ENCODE measurements at places on chromosomes 16 and 17.

- DNase-seq = no peak
These were observed 34.9 kb upstream of the CACNG4 start for GRCh38 chr17:66929591-66929990.

- DNase-seq = no peak
These were observed 14.1 kb downstream of the UTS2R start for GRCh38 chr17:82385559-82386254.

GRCh38 chr17:76079956-76080767 lies 1.2 kb downstream of the ZACN start:
- DNase-seq = no peak

- no peak for DNase-seq
These were observed 13.5 kb downstream of the TMC6 start for GRCh38 chr17:78114831-78115723.

- no peak for DNase-seq
These were observed 7.9 kb upstream of the PAM16 start for GRCh38 chr16:4358831-4359561.

- DNase-seq = no peak
These were observed 37.5 kb upstream of the CCR7 start for GRCh38 chr17:40602445-40603443.

DNA sequence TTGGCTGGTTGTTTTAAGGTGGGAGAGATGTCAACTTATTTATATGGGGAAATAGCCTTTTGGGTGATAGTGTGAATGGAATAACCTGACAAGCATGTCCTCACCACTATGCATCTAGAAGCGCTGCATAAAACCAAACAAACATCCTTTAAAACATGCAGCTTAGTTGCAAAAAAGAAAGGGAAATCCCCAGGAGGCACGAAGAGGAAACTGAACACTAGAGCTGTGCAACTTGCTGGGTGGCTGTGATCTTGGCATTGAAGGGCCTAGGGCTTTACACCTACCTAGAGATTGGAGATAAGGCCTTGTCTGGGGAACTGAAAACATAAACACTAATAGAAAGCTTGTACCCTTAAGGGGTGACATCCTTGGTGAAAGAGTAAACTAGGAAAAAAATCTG lies 7.3 kb downstream of the C16orf54 start:
- DNase-seq = no peak

DNA sequence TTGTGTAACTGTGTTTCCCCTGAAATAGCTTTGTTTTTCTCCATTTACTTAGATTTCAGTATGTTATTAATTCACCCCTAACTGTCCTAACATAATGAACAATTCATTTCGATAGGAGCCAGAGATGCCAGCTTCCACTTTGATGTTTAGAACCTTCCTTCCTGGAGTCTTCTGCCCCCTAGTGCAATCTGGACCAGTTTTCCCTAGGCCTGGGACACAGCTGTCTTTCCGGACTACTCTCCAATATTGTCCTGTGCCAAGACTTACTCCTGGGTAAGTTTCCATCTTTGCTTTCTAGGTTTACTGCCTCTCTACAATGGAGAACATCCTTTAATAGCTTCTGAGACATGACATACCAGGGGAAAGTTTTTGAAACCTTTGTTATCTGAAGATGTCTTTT lies 12.8 kb downstream of the RECQL5 start:
- DNase-seq = no peak

DNA sequence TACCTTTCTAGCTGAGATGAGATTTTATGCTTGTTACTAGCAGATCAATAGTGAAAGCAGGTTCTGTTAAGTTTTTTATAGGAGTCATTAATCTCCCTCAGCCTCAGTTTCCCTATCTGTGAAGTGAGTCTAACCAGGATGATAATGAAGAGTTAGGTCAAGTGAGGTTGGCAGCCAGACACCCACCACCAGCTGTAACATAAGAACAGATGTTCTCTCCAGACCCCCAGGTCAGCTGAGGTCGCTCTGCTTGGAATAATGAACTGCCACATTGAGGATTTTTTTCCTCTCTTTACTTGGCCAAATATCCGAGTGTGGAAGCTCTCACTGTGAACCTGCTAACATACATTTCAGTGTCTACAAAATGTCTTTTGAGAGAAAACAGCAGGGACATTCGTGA lies 389.6 kb downstream of the WWOX start:
- DNase-seq = no peak

- no peak for DNase-seq
These were observed 6.7 kb upstream of the RPL38 start for GRCh38 chr17:74196541-74197317.

GRCh38 chr16:931626-932500 lies 38.9 kb downstream of the LMF1 start:
- DNase-seq = no peak

DNA sequence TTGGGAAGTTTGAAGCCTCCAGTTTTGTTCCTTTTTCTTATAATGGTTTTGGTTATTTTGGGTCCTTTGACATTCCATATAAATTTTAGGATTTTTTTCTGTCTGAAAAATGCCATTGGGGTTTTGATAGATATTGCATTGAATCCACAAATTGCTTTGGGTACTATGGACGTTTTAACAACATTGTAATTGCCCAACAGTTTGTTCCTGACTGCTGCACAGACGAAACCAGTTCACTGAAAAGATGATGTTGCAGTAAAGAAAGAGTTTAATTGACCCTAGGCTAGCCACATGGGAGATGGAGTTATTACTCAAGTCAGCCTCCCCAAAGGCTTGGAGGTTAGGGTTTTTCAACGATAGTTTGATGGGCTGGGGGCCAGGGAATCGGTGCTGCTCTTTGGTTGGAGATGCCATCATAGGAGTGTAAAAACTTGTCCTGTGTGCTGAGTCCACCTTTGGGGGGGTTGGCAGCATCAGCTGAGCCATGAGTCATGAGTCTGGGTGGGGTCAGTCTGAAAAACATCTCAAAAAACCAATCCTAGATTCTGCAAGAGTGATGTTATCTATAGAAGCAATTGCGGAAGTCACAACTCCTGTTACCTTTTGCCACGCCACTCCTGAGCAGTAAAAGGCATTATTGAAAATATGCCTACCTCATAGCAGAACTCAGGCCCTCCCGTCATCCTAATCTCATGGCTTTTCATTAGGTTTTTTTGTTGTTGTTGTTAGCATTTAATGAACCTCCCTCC lies 2.7 kb upstream of the PRSS41 start:
- no peak for DNase-seq

DNA sequence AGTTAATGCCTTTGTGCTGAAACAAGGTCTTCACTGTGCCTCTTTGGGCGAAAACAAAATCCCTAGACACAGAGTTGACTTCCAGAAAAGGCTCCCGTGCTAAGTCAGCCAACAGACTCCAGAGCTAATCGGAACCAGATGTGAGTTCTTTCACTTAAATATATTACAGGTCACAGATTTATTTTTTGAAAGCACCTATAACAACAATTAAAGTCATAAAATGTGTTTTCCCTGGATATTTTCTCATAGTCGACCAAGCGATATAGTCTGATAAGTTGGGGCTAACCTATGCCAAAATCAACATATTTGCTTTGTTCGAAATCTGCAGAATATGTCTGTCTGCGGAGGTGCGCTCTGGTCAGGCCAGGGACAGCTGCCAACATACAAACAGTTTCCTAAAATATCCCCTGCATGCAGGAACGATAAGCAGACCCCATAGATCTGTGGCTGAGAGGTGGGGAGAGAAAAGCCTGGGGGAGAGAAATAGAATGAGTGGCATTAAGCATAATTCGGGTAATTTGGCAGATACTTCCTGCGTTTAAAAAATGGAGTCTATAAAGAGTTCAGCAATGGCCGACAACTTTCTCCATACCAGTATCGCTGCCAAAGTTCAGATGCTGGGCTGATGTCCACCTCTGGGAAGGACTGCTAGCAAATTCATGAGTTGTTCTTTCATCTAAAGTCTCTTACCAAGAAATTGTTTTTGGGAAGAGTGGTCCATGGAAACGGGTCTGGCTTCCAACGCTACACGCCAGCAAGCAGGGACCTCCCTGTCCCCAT lies 50.8 kb upstream of the MYH10 start:
- DNase-seq = no peak

- DNase-seq = no peak
These were observed 1.5 kb upstream of the ELOB start for GRCh38 chr16:2778630-2778958.

DNA sequence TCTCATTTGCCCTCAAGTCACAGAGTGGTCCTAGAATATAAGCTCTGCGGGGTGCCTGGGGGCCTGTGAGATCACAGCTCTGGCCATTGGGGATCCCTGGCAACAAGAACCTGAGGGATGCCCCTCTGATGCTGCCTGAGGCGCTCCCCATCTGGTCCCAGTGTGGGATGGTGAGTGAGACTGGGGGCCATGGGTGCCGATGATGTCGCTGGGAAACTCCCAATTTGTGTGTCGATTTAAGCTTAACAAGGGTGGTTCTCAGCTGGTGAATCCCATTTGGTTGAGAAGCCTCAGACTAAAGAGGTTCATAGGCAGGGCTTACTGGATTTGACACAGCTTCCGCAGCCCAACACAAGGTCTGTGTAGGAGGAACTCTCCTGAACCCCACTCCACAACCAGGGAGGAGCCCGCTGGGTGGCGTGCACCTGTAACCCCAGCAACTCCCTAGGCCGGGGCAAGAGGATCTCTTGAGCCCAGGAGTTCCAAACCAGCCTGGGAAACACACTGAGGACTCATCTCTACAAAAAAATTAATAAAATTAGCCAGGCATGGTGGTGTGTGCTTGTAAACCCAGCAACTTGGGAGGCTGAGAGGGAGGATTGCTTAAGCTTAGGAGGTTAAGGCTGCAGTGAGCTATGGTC lies 63.7 kb upstream of the SIAH1 start:
- DNase-seq = no peak

GRCh38 chr17:74117087-74117698 lies 86.3 kb upstream of the RPL38 start:
- DNase-seq = no peak

DNA sequence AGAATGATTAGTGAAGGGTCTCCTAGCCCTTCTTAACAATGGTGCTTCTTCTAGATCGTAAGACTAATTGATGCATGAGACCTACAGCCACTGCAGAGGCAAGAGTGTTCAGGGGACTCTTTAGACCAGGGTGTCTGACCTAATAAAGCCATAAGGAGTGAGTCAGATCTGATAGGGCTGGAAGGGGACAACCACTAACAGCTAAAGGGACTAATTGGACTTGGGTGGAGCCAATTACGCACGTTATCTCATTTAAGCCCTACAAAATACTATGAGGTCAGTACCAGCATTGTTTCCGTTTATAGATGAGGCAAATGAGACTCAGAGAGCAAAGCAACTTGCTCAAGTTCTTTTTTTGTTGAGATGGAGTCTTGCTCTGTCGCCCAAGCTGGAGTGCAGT lies 14.5 kb upstream of the RNF222 start:
- DNase-seq = no peak

DNA sequence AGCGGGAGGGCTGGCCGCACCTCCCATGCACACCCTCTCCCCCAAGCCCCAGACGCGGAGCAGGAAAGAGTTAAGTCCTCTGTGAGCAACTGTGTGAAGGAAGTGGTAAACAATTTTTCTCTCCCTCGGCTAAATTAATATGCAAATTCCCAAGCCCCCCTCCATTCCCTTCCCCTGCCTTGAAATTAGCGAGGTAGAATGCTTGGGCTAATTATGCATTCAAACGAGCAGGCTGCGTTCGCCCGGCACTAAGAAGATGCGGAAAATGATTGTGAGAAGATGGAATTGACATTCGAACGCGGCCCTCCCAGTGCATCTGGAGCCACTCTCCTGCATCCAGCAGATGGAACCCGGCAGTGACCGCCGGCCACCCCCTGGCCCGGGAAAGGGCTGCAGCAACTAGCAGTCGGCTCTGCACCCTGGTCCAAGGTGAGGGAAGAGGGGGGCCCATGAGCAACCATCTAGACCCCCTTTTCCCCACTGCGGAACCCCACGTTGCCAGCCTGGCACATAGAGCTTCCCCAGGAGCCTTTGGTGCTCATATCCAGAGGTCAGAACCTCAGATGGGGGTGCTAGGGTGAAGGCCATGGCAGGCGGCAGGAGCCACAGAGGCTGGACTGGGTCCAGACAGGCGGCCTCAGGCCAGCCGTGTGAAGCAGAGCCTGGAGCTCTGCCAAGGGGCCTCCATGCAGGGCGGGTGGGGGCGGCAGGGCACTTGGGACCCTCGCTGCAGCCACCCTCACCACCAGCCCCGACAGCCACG lies 49.1 kb upstream of the ACSF3 start:
- no peak for DNase-seq

DNA sequence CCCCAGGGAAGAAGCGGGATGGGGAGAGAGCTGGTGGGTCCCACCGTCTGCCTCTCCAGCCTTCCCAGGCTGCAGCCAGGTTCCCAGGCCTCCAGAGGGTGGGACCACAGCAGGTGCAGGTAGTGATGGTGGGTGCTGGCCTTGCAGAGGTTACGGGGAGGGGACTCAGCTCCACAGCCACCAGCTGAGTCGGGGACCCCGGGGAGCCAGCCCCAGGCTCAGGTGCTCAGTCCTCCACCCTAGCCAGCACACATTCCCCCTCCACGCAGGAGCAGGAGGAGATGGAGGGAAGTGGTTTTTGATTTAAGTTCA lies 5.0 kb downstream of the TP53I13 start:
- DNase-seq = peak; percentile 76

DNA sequence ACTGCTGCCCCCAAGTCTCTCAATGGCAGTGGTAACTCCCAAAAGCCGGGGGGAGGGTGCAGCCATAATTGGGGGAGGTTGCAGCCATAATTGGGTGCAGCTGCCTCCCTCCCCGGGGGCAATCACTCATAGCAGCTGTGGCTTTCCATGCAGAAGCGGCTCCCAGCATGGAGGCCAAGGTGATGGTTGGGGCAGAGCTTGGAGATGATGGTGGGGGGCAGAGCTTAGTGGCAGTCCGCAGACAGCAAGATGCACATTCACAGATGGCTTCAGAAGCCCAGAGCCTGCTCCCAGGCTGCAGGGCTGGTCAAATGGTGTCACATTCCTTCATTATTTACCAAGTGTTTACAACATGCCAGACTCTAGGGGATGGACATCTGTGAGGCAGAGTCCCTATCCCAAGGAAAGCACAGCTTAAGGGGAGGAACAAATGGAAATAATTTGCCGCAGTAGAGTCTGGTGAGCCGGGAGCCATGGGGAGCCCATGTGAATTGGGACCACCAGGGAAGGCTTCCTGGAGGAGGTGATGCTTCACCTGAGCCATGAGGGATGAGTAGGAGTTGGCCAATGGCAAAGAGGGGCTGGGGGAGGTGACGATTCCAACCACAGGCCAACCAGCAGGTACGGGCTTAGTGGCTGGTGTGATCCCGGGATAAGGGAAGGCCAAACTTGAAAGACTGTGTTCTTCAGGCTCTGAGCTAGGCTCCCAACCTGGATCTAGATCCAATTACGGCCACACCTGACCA lies 8.1 kb downstream of the DOC2B start:
- no peak for DNase-seq

DNA sequence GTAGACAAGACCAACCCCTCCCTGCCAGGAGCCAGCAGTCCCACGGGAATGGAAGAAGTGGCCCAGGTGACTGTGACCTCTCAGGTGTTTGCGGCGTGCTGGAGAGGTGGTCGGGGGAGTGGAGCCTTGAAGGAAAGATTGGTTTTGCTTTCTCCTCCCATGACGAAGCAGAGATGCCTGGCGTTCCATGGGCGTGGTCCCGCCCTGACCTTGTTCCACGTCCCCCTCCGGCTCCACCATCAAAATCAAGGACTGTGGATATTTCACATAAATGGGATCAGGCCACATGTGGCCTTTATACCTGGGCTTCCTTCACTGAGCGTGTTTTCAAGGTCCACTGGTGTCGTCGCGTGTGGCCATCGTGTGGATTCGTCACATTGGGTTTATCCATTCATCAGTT lies 270.6 kb upstream of the TNRC6C start:
- peak; percentile 33 for DNase-seq

All from coronary artery (tissue), 2 donors.